ENCODE measurements at places on chromosomes 3 and 15.

- no peak for DNase-seq
These were observed 21.0 kb upstream of the CA12 start for GRCh38 chr15:63402498-63403253.

GRCh38 chr3:181689546-181689945 lies 22.2 kb upstream of the SOX2 start:
- DNase-seq: no peak

GRCh38 chr15:22224241-22224671 lies 143.9 kb downstream of the OR4M2 start:
- DNase-seq: peak; percentile 80

- DNase-seq: no peak
These were observed 242.2 kb upstream of the ZPLD1 start for GRCh38 chr3:102192575-102192974.

DNA sequence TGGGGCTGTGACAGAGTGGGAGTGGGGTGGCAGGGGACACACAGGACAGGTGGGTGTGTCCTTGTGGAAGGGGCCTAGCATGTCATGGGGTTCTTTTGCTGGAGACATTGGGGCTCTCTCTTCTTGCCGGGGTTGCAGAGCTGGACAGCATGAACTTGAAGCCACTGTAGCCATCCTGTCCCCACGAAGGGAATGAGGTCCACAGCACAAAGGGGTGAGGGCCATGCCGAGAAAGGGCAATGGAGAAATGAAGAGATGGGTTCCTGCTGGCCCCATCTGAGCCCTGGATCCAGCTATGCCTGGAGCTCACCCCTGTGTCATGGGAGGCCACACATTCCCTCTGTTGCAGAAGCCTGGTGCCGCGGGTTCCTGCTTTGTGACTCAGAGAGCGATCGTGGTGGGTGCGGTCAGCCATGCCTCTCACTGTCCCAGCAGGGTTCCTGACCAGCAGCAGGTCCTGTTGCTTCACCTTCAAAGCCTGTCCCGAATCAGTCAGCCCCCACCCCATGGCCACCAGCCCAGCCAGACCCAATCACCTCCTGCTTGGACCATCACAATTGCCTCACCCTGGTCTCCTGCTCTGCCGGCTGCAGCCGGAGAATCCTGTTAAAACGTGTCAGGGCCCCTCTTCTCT lies 50.0 kb downstream of the DNAJB8 start:
- DNase-seq: no peak

DNA sequence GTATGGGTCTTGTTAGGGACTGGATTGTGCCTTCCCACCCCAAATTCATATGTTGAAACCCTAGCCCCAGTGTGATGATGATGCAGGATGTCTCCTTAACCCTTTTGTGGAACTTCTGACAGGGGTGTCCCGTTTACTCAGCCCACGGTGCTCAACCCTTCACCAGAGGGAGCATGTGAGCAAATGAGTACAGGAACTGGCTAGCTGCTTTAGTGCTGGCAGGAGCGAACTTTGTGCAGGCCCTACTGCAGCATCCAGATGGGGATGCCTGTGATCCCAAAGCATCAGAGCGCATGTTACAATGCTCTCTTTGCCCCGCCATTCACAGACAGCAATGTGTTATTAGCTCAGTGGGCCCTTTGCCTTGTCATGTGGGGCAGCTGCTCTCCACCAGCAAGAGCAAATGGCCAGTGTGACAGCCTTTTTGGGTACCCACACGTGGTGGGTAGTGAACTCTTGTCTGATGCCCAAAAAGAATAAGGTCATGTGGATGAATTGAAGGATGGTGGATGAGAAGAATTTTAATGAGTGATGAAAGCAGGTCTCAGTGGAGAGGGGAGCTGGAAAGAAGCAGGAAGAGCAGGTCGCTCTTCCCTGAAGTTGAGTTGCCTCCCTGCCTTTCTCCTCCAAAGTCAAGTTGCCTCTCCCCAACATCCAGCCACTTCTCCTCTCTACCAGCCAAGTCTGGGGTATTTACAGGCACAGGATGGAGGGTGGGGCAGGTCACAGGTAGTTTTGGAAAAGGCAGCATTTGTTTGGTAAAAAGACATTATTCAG lies 63.3 kb upstream of the STRIT1 start:
- peak; percentile 72 for DNase-seq

GRCh38 chr3:147187687-147188086 lies 218.7 kb downstream of the ZIC4 start:
- no peak for DNase-seq

DNA sequence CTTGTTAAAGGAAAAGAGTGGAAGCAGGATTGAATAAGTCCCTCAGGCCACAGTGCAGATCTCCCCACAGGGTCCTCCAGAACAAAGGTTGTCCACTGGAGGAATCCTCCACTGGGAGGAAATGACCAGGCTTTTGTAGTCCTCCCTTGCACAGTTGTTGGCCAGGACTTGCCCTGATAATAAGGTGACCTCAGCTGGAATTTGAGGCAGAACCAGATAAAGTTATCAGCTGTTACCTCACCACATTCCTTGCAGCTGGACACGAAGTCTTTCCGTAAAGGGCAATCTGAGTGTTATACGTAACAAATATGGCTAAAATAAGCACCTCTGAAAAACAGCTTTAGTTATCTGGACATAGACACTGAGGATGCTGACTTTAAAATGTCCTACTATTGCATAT lies 83.5 kb upstream of the NAALADL2 start:
- no peak for DNase-seq

DNA sequence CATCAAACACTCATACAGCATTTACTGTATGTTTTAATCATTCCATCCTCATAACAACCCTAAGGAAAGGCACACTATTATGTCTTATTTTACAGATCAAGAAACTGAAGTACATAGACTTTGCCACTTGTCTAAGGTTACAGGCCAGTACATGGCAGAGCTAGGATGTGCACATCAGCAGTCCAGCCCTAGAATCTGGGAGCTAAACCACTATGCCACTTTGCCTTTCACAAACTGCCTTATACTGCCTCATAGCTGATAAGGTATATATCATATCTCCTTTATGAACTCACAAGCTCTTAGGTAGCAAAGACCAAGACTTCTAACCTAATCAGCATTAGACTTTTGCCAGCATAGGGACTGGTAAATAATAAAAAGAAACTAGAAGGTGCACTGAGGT lies 49.1 kb downstream of the MYO9A start:
- no peak for DNase-seq

GRCh38 chr15:47603026-47603425 lies 114.3 kb upstream of the SEMA6D start:
- no peak for DNase-seq

DNA sequence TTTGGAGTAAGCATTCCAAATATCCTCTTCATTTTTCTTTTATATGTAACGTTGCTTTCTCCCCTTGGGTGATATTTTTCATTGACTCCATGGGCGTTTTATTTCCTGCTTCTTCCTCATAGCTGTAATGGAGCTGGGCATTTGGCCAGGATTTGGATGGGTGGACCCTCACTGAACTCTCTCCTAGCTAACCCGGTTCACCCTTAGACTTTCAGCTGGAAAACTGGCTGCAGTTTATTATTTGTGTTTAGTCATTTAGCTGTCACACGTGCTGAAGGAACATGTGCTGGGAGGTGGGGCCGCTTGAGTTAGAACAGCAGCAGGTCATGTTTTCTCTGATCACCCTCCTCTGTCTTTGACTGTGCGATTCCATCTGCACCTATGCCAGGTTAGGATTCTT lies 407.6 kb downstream of the ZIC1 start:
- no peak for DNase-seq

DNA sequence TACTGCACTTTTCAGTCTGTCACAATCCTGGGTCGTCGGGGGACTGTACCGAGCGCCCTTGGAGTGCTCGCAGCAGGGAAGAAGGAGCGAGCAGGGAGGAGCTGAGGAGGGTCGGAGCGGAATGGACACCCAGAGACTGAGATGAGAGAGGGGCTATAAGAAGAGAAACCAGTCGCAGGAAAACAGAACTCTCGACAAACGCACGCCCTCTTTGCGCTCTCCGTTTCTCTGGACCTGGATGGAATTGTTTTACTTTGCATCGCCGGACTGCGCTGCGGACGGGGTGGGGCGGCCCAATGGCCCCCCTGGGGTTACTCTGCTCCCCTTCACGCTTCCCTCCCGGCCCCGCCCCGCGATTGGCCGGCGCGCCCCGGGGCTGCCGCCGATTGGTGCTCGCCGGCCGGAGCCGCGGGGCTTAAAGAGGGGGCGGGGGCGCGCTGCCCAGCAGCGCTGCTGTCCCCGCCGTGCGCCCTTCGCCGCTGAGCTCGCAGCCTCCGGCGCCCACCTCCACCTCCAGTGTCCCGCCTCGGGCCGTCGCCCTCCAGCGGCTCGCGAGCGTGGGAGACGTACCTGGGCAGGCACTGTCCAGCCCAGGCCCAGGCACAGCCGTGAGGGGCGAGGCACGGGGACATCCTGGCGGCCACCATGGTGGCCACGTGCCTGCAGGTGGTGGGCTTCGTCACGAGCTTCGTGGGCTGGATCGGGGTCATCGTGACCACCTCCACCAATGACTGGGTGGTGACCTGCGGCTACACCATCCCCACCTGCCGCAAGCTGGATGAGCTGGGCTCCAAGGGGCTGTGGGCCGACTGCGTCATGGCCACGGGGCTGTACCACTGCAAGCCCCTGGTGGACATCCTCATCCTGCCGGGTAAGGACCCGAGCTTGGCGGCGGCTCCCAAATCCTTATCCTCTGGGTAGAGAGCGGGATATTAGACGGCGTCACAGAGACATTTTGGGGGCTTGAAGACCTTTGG lies at the start of gene CLDN11:
Gene CLDN11, plus strand, starts transcription at position 447 of the 977 bp plus-strand sequence. Its CDS starts 199 bp downstream, at position 646.
- DNase-seq: peak; percentile 89

DNA sequence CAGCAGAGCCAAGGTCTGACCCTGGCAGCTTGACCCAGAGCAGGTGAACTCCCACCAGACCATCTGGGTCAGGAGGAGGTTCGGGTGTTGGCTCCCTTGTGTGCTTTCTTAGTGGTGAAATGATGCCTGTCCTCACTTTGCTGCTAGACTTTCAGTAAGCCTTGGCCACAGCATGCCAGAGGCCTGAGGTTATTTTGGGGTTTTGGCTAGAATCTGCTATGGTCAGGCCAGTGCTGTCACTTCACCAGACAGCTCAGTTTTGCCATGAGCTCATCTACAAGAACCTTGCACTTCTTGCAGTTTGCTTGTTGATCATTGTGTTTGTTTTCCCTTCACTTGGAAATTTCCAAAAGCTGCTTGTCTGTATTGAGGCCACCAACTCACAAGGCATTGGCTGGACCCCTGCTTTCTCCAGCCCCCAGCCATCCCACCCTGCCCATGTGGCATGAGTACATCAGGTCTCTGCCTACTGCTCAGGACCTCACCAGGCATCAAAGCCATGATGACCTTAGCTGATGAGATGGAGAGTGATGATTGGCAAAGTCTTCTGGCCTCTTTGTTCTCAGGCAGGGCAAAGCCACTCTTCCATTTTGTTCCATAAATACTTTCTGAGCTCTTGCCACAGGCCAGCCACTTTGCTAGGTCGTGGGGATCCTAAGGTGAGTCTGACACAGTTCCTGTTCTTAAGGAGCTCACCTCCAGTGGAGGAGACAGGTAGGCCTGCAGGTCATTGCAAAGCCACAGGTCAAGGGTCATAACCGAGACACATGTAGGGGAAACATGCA lies 122.6 kb downstream of the ARNT2 start:
- no peak for DNase-seq

GRCh38 chr3:123993818-123994217 lies 1.9 kb upstream of the ROPN1 start:
- DNase-seq: no peak

DNA sequence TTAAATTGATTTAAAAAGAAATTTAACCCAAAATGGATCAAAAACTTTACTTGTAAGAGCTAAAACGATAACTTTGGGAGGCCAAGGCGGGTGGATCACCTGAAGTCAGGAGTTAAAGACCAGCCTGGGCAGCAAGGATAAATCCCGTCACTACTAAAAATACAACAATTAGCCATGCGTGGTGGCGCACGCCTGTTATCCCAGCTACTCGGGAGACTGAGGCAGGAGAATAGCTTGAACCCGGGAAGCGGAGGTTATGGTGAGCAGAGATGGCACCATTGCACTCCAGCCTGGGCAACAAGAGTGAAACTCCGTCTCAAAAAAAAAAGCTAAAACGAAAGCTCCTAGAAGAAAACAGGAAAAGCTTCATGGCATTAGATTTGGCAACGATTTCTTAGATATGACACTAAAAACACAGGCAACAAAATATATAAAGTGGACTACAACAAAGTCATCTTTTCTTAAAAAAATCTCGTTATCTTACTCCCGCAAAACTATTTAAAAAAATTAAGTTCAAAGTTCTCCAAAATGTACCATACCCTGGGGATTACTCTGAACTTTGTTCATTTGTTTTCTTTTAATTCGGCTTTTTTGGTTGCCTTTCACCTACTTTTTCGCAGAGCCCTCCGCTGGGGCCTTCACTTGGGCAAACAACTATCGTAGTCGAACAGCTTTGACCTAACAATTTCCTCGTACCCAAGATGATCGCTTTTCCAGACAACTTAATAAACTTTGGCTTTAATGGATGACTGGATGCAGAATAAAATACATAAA lies 2.9 kb downstream of the HDDC3 start:
- no peak for DNase-seq

DNA sequence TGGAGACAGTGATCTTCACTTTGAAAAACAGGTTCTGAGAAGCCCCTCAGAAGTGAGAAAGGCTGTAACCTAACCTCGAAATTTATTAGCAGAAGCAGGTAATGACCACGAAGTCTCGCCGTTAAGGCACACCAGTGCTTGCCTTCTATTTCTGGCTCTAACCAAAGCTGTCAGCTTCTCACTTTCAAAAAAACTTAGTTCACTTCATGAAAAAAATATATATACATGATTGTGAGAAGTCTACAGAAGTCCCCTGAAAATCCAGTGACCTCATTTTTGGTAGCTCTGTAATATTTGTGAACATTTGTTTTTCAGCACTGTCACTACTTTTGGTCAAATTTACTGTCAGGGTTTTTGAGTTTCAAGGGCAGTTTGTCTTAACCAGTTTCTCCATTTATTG lies 19.1 kb upstream of the AKAP13 start:
- DNase-seq: no peak

GRCh38 chr3:96961576-96961975 lies 147.2 kb downstream of the EPHA6 start:
- DNase-seq: no peak

- DNase-seq: no peak
These were observed 39.5 kb upstream of the NSMCE3 start for GRCh38 chr15:29309139-29309538.

- no peak for DNase-seq
These were observed 17.5 kb downstream of the SENP7 start for GRCh38 chr3:101495552-101495951.

GRCh38 chr3:52067046-52067445 lies 10.7 kb upstream of the DUSP7 start:
- DNase-seq: no peak

GRCh38 chr3:88641033-88641604 lies 466.3 kb upstream of the EPHA3 start:
- no peak for DNase-seq

GRCh38 chr15:60652870-60653269 lies 173.9 kb upstream of the ICE2 start:
- no peak for DNase-seq

GRCh38 chr15:82105451-82106215 lies 59.8 kb upstream of the MEX3B start:
- no peak for DNase-seq

All from posterior cingulate gyrus (tissue), 11 donors.